MV-4-11 (cell line): ENCODE measurements at places on chromosomes 12 and 14.
A peak's percentile ranks its signal among the peaks of the same experiment; 100 is the strongest.

DNA sequence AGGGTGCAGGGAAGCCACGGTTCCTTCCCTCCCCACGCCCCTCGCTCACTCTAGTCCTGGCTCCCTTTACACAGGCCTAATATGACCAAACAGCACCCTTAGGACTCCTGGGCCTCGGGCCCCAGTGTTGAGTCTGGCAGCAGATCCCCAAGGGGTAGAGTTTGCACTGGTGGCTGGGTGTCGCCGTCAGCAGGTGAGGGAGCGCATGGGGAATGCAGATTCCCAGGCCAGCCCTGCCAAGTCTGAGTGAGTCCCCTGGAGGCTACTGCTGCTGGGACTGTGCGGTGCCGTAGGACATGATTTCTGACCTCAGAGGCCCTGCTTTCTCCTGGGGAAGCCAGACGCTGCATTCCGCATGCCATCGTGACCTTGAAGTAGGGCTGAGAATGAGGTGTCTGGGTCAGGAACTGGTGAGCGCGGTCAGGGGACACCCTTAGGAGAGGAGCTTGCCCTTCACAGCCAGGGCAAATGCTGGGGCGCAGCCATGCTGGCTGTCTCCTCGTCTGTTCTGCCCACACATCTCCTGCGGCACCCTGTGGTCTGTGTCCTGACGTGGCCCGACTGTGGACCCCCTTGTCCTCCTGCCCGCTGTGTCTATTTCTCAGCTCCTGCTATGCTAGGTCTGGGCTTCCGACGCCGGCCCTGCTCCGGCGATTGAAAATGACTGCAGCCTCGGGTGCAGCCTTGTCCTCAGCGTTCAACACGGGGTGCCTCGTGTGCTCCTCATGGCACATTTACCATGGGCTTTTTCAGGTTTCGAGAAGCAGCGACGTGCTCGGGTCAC is 37.6 kb upstream of the PRMT8 start:
- DNase-seq, result no peak

DNA sequence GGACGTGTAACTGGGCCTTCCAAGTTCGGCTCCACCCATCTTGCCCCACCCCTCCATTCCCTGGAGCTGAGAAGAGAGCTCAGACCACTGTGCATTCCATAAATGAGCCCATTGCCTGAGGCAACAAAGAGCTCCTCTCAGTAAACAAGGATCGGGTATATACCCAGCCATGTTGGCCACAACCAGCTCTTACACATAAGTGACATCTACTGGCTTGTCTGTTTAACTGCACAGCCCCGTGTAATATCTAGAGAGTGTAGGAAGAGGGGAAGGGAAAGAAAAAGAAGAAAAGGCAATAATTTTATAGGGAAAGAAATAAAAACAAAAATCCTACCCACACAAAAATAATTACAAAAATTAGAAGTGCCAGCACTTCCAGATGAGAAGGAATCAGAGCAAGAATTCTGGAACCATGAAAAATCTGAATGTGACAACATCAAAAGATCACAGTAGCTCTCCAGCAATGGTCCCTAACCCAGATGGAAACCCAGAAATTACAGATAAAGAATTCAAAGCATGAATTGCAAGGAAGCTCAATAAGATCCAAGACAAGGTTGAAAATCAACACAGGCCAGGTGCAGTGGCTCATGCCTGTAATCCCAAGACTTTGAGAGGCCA is 308.1 kb downstream of the RPAP3 start:
- peak; percentile 54 for DNase-seq

DNA sequence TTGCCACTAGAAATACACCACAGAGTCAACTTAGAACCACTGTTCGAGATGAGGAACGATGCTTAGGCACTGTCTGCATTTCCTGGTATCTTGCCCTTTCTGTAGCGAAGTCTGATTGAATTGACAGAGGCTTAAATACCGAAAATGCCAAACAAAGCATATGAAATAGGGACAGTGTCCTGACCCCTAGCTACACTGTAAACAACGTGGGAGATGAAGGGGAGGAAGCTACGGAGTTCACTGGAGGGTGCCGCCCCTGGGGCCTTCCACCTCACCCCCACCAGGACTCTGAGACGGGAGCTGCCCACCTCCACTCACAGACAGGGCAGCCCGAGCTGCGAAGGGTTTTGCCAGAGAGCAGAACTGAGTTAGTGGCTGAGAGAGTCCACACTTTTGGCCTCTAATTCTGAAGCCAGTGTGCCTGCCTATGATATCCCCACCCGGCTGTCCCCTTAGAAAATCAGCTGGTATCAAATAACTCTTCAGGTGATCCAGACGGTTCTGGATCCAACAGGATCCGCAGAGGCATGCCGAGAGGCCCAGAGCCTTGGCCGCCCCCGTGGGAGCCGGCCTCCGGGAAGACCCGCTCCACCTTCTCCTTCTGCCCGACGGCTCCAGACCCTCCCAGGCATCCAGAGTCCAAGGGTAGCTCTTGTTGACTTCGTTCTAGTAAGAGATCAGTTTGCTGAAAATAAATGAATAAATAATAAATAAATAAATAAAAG is 230.7 kb upstream of the DIO3 start:
- no peak for DNase-seq

DNA sequence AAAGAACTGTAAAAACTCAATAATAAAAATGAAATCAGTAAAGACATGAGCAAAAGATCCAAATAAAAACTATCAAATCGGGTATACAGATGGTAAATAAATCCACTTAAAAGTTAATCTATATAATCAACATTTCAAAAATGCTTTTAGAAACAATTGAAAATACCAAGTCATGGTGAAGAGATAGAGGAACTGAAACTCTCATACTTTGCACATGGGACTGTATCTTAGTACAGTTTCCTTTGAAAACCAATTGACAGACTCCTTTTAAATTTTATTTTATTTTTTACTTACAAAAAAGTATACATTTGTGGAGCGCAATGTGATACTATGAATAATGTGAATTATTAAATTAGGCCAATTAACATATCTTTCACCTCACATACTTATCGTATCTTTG is 98.6 kb upstream of the FAR2 start:
- peak; percentile 52 for DNase-seq

- DNase-seq, result no peak
These were observed 11.7 kb downstream of the BATF start for GRCh38 chr14:75533791-75534555.

DNA sequence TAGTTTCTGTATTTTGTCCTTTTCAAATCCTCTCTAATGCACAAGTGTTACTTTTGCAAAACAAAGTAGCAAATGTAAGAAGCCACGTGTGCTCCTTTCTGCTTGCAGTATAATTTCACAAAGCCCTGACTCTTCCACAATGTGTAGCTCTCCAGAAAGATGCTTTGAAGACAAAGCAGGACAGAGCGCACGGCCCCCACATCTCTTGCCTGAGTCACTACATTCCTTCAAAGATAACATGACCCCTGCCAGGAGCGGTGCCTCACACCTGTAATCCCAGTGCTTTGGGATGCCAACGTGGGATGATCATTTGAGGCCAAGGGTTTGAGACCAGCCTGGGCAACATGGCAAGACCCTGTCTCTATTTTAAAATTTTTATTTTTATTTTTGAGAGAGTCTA is 40.5 kb downstream of the JAG2 start:
- no peak for DNase-seq

DNA sequence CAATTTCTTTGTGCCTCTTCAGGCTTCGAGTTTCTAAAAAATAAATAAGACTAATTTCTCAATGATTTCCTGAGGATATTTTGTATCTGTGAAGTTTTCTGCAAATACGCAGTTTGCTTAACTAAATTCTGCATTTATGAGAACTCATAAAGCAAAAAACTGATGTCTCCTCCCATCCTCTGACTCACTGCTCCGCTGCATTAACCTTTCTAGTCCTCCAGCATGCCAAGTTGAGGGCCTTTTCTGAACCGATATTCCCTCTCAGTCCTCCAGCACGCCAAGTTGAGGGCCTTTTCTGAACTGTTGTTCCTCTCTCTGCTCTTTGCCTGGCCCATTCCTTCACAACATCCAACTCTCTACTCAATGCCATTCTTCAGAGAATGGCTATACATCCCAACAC is 3.2 kb downstream of the IPO8 start:
- no peak for DNase-seq

DNA sequence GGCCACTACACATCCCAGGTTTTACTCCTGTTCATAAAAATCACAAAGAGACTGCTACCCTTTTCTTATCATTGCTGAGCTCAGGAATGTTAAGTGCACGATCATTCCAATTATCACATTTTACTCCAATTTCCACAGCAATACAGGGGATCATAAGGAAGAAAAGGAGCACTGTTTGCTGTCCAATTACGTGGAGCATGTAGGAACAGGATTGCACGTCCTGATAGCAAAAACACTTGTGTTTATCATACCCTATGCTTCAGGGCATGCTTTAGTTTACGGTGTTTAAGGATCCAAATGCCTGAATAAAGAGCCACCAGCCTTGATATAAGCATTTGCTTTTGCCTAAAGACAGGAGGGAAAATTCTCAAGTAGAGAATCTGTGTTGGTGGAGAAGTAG is 155.4 kb upstream of the EGLN3 start:
- DNase-seq, result no peak

DNA sequence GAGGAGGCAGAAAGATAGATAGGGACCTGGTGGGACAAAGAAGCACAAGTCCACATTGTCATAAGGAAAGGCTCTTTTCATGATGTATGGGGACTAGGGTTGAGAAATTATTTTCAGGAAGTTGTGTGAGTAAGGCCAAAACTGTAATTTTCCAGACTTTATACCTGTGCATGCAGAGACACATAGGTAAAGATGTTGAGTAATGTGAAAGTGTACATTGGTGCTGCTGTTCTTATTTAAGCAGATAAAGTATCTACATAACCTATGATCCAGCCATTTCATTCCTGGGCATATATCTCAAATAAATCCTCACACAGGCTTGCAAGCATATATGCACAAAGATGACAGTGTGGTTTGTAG is 332.2 kb downstream of the DUSP6 start:
- DNase-seq, result no peak
